ENCODE measurements at places on chromosomes 7 and 10.
A peak's percentile ranks its signal among the peaks of the same experiment; 100 is the strongest.

- DNase-seq = no peak
These were observed 224.2 kb upstream of the FOXP2 start for GRCh38 chr7:114190387-114190786.

- peak; percentile 62 for DNase-seq
These were observed 52.6 kb upstream of the SMNDC1 start for GRCh38 chr10:110357252-110357780.

GRCh38 chr10:100997360-100998182, 2.0 kb upstream of the LZTS2 start:
- peak; percentile 55 for DNase-seq

- DNase-seq = no peak
These were observed 210.8 kb downstream of the DIP2C start for GRCh38 chr10:478471-479245.

GRCh38 chr7:97022491-97023306, 1.9 kb downstream of the DLX5 start:
- DNase-seq = no peak
